Activated naive CD4-positive, alpha-beta T cell treated with anti-CD3 and anti-CD28 coated beads, Interleukin-2, amount 10 ng/mL, durations not matched to agents 5 hours and 36 hours (primary cell): ENCODE measurements at places on chromosomes 3 and 15. TPM values are rescaled to one million over a fixed set of nuclear protein-coding genes. Genes with fewer than 3 reads are reported as not detected.

Gene LOXL1
- total RNA-seq = 1.9 TPM

Gene A4GNT
- not detected for total RNA-seq

Gene TTBK2
- total RNA-seq = 14.4 TPM

Gene GDPGP1
- total RNA-seq = 10.8 TPM

Gene NRG4
- total RNA-seq = not detected
